ENCODE measurements at places on chromosomes 11 and 22.

- DNase-seq, result no peak
These were observed 24.1 kb upstream of the FEZ1 start for GRCh38 chr11:125519860-125520834.

DNA sequence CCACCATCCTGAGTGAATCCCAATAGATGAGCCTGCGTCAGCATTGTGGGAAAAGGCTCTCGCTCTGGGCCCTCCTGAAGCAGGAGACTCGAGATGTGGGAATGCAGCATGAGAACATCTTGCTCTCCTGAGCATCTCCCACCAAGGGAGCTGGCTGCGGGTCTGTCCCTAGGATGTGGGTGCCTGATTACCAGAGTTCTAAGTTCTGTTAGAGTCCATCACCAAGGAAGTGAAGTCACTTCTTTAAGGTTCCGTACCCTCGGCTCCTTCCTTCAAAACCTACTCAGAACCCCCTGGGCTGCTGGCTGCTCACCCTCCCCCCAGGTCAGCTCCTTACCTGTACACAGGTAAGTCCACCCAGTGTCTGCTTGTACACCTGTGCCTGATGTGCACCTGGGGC, 100.5 kb upstream of the IGLL5 start:
- no peak for DNase-seq

DNA sequence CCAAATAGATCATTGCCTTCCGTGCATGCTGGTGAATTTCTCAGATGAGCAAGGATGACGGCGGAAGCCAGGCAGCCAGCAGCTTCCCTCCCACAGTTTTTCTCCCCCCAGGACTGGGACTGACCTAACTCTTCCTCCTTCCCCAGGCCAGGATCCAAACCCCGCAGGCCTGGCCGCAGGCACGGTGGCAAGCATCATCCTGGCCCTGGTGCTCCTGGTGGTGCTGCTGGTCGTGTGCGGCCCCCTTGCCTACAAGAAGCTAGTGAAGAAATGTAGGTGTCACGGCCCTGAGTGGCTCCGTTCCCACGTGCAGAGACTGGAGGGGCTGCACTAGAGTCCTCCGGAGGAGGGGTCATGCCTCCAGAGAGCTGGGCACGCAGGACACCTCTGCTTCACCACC, 20.5 kb downstream of the CD5 start:
- DNase-seq, result no peak

- DNase-seq, result no peak
These were observed 6.1 kb downstream of the STK33 start for GRCh38 chr11:8587915-8588314.

- DNase-seq, result no peak
These were observed 27.0 kb downstream of the RBMXL2 start for GRCh38 chr11:7115780-7116179.

DNA sequence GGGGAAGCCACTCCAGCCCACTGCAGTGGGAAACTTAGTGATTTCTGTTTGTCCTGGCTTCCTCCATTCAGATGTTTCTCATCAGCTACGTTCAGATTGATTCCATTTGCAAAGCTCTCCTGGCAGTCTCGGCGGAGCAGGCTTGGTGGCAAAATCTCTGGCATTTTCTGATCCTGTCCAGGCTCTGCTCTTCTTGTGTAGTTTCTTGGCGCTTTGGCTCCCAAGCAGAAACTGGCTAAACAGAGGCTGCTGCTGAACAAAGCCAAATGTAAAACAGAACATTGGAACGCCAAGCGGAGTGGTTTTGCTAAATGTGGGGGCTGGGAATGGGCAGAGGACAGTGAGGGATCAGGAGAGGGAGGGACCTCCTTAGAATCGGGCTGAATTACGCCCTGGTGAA, 36.7 kb downstream of the ADAMTS8 start:
- DNase-seq, result no peak

Measured in NCI-H345 (cell line).